ENCODE measurements at places on chromosomes 11 and 22.
A peak's percentile ranks its signal among the peaks of the same experiment; 100 is the strongest.

- no peak for DNase-seq
Measured at GRCh38 chr22:35258191-35258988, 1.1 kb downstream of the HMGXB4 start.

GRCh38 chr22:28570696-28571373, 108.8 kb downstream of the TTC28 start:
- DNase-seq = no peak

DNA sequence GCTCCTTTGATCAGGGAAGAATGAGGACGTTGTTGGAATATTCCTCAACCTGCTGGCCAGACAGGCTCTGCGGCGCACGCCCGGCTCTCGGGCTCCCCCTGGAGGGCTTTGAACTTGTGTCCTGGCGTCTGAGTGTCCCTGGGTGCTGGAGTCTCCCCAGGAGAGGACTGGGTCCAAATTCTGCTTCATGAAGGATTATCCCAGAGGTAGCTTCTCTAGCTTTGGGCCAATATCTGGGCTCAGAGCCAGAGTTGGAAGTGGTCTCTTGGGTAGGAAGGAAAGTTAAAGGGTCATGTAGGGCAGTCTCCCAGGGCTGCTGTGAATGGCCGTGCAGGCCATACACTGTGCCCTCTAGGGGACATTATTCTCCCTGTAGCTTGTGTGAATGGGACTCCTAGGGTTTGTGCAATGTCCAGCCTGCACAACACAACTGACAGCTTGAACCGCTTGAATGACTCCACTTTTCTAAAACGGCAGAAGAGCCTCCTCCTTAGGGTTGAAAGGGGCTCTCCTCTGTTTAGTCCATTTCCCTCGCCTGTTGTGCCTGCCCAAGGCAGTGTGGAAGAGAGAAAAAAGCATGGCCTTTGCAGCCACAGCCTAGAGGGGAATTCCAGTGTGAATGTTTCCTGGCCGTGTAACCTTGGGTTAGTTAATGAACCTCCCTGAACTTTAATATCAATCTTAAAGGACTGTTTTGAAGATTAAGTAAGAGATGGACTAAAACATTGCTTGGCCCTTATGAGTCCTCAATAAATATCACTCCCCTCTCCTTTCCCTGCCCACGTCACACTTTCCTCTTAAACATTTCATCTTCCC, 111.2 kb upstream of the THY1 start:
- DNase-seq = peak; percentile 18

DNA sequence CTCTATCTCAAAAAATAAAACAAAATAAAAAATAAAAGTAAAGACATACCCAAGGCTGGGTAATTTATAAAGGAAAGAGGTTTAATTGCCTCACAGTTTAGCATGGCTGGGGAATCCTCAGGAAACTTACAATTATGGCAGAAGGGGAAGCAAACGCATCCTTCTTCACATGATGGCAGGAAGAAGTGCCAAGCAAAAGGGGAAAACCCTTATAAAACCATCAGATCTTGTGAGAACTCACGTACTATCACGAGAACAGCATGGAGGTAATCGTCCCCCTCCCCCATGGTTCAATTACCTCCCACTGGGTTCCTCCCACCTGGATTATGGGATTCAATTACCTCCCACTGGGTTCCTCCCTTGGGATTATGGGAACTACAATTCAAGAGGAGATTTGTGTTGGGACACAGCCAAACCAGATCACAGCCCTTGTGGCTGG, 8.3 kb upstream of the SSTR3 start:
- no peak for DNase-seq

DNA sequence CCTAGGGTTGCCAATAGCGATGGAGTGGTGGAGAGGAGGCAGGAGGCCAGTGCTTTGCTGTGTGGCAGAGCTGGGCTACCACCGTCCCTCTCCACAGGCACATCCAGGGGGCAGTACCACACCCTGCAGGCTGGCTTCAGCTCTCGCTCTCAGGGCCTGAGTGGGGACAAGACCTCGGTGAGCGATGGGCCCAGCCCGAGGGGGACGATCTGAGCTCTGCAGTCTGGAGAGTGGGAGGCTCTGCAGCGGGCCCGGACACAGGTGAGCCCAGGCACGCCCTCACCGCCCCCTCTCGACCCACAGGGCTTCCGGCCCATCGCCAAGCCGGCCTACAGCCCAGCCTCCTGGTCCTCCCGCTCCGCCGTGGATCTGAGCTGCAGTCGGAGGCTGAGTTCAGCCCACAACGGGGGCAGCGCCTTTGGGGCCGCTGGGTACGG, 2.5 kb downstream of the PKP3 start:
- DNase-seq = no peak

GRCh38 chr11:69655479-69656428, 14.8 kb downstream of the CCND1 start:
- no peak for DNase-seq

GRCh38 chr11:124760205-124760652, 1.9 kb downstream of the ESAM start:
- DNase-seq = no peak

- no peak for DNase-seq
Measured at GRCh38 chr11:125933030-125933813, 12.6 kb upstream of the VSIG10L2 start.

GRCh38 chr11:66973956-66974580, 1.0 kb upstream of the C11orf86 start:
- DNase-seq = no peak

DNA sequence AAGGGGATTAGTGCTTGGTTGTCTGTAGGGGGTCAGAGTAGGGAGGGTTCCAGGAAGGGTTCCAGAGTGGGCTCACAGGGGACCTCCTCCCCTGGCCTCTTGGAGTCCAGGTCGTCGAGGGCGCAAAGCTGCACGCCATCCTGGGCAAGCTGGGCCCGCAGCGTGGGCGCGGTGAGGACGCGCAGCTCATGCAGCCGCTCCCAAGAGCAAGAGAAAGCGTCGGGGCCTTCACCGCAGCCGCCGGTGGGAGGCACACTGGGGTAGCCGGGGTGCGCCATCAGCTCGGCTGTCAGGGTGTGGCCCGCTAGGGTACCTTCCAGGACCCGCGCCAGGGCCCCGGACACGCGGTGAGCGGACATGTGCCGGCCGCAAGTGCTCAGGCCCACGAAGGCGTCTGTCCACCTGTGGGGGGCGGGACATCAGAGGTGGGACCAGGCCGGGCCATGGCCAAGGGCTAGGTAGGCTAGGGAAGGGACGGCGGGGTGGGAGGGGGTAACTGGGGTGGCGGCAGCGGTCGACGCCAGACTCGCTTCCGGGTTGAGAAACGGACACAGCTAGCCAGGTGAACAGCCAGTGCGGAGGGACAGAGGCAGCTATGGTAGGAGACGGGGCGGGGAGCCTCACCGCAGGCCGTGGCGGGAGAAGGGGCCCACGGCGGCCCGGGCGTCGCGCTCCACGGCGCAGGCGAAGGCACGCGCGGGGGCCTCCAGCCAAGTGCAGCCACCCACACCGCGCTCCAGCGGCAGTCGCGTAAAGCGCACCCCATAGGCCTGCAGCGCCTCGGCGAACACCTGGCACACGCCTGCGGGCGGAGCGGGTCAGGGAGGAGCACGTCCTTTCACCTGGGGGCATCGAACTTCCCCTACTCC, 1.2 kb downstream of the YDJC start:
- DNase-seq = no peak

GRCh38 chr22:33958741-33959140, 38.5 kb upstream of the LARGE1 start:
- DNase-seq = no peak

DNA sequence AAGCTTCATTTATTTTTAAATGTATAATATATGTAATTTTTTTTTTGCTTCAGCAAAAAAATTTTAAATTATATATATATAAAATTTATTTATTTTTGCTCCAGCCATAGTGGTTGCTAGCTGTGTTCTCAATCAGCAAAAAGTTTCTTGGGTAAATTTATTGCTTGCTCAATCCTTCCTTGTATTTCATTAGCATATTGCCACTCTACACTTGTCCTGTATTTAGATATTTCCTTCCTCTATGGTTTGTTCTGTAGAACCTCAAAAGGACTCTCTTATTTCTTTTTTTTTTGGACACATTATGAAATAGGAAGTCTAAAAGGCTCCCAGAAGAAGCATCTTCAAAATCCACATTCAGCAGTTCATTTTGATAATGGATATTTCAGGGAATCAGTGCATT, 2.3 kb downstream of the PTPRJ start:
- no peak for DNase-seq

- DNase-seq = no peak
Measured at GRCh38 chr11:77510095-77510494, 36.2 kb upstream of the PAK1 start.

DNA sequence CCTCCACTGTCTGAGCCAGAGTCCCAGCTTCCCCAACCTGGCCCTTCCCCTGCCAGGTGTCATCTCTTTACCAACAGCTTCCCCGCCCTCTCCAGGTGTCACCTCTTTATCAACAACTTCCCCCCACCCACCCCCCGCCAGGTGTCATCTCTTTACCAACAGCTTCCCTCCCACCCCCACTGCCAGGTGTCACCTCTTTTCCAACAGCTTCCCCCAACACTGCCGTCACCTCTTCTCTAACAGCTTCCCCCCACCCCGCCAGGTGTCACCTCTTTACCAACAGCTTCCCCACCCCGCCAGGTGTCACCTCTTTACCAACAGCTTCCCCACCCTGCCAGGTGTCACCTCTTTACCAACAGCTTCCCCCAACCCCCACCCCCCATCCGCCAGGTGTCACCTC, 29.8 kb upstream of the TTLL12 start:
- no peak for DNase-seq

GRCh38 chr11:2305140-2305778, 3.4 kb downstream of the TSPAN32 start:
- peak; percentile 74 for DNase-seq

GRCh38 chr11:27438595-27438981, 34.0 kb downstream of the LGR4 start:
- DNase-seq = no peak

DNA sequence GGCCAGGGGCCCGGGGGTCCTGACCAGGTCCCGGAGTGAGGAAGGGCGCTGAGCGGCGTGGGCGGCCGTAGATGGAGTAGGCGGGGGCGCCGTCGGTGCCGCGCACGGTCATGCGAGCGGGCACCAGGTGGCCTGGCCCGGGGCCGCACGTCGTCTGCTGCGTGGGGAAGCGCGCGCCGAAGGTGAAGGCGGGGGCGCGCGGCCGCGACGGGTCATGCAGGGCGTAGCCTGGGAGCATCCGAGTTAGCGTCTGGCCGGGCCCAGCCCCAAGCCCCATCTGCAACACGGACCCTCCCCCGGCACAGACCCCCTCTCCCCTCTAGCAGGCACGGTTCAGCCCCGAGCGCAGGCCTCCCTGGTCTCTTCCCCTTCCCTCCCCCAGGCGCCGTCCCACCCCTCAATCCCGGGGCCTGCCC, 1.7 kb upstream of the TYMP start:
- DNase-seq = no peak

DNA sequence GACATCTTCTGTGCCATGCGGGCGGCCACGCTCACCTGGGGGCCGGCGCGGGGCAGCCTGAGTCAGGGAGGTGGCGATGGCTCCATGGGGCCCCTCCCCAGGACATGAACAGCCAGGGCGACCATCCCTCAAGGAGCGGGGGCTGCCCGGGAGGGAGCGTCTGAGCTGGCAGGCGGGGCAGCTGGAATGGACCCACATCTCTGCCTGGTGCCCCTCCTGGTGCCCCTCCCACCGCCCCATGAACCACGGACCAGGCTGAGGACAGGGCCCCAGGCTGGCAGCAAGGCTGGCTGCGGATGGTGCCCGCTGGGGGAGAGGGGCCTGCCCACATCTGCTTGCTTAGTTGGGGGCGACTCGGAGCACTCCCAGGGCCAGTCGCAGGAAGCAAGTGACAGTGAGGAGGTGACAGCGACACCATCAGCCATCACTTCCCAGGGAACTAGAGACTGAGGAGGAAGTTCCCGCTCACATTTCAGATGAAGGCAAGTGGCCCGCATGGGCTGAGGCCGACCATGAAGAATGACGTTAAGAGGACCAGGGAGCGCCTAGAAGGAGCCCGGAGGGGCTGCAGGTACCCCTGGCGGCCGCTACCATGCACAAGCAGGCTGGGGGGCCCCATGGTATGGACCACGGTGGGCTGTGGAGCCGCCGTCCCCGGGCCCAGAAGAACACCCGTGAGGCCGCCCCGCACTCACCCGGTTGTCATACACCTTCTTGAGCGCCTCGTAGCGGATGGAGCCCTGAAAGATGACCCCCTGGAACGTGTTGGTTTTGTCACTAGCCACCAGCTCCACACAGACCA, 37.3 kb downstream of the KIAA0930 start:
- DNase-seq = no peak

DNA sequence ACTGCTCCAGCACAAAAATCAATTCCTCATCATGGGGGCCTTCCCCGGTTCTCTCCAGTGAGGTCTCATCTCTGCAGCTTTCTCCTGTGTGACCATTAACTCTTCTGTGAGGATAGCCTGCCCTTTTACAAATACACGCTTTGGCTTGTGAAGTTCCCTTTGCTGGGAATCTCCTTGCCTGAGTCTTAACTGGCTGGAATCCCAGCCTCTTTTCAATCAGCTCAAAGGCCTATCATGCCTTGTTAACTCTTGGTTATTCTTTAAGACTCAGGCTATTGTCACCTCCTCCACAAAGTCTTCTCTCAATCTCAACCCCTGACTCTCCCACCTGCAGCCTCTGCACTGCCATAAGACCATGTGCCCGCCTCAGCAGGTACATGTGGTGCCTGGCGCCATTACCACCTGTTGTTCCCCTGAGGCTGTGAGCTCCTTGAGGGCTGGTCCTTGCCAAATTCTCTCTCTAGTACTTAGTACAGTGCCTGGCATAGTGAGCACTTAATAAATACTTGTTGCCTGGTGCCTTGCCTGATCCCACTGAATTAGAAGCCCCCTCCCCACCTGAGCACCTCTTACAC, 128.2 kb downstream of the ST3GAL4 start:
- no peak for DNase-seq

- DNase-seq = no peak
Measured at GRCh38 chr11:78783846-78784245, 209.2 kb upstream of the NARS2 start.

DNA sequence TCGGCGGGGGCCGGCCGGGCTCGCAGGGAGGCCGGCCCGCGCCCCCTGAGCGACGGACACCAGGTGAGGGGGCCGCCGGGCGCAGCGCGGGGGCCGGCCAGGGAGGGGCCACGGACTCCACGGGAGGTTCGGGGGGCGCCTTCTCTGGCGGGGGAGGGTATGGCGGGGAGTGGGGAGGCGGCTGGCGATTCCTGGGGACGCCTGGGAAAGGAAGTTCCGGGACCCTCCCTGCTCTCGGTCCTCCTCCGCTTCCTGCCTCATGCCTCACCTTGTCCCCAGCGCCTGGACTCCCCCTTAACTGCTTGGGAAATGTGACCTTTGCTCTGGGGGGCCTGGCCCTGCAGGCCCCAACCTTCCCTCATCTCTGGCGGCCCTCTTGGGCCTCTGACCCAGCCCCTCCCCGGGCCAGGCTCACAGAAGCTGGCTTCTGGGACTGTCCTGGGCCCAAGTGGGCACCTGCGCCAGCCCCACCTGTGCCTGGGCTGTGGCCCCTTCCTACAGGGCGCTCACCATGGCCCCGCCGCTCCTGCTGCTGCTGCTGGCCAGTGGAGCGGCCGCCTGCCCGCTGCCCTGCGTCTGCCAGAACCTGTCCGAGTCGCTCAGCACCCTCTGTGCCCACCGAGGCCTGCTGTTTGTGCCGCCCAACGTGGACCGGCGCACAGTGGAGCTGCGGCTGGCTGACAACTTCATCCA, 516 bp downstream of the LRFN4 start:
- DNase-seq = no peak
